Nucleus accumbens (tissue), 56 donors: ENCODE measurements at places on chromosomes 16 and 17.

DNA sequence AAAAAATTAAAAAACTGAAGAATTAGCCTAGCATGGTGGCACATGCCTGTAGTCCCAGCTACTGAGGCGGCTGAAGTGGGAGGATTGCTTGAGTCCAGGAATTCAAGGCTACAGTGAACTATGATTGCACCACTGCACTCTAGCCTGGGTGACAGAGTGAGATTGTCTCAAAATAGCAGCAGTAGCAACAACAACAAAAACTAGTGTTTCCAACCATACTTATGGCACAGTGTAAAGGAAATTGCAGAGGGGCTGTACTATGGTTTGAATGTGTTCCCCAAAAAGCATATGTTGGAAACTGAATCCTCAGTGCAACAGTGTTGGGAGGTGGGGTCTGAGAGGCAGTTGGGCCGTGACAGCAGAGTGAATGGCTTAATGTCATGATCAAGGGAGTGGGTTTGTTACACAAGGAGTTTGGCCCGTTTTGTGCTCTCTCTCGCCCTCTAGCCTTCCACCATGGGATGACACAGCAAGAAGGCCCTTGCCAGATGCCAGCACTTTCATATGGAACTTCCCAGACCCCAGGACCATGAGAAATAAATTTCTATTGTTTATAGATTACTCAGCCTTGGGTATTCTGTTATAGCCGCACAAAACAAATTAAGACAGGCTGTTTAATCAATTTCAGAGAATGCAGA is 70.0 kb downstream of the PGS1 start:
- no peak for DNase-seq

GRCh38 chr16:75494184-75494583 is 1.1 kb downstream of the CHST6 start:
- no peak for DNase-seq

DNA sequence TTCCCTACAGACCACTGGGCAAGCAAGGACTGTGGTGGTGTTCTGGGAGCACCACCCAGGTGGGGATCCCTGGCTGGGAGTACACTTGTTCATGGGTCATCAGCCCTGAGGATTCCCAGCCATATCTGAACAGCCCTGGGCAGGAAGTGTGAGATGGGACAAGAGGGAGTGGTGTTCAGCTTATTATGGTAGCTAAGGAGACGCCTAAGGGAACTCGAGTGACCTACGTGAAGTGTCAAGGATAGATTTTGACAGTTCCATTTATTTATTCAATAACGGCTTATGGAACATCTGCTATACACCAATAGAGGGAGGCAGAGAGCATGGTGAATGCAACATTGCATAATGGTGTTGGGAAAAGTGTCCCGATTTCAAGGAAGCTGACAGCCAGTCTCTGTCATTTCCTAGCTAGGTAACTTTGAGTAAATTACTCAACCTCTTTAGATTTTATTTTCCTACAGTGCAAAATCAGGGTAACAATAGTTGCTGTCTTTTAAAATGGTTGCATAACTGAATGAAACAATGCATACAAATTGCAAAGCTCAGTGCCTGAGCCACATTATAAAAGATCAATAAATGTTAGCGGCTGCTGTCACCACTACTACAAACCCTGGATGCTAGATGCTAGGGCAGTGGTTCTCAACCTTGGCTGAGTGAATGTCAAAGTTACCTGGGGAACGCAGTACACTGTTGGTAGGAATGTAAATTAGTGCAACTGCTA is 534.1 kb downstream of the GRIN2A start:
- DNase-seq, result peak; percentile 16

GRCh38 chr17:33291248-33292200 is 1.6 kb downstream of the ASIC2 start:
- no peak for DNase-seq

DNA sequence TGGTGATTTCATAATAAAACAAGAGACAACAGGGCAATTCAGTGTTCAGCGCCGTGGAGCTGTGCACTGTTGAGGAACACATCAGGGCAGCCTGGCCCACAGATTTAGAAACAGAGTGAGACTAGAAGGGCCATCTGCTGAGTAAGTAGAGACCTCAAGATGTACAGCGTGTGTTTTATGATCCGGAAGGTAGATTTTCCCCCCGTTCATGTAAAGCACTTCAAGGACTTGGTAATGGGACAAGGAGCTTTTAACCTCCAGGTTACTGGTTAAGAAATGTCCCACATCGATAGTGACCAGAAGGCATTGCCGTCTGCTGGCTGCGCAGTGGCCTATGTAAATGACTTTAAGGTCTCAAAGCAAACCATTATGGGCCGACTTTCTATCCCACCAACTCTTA is 1057.7 kb upstream of the EEF2KMT start:
- no peak for DNase-seq

DNA sequence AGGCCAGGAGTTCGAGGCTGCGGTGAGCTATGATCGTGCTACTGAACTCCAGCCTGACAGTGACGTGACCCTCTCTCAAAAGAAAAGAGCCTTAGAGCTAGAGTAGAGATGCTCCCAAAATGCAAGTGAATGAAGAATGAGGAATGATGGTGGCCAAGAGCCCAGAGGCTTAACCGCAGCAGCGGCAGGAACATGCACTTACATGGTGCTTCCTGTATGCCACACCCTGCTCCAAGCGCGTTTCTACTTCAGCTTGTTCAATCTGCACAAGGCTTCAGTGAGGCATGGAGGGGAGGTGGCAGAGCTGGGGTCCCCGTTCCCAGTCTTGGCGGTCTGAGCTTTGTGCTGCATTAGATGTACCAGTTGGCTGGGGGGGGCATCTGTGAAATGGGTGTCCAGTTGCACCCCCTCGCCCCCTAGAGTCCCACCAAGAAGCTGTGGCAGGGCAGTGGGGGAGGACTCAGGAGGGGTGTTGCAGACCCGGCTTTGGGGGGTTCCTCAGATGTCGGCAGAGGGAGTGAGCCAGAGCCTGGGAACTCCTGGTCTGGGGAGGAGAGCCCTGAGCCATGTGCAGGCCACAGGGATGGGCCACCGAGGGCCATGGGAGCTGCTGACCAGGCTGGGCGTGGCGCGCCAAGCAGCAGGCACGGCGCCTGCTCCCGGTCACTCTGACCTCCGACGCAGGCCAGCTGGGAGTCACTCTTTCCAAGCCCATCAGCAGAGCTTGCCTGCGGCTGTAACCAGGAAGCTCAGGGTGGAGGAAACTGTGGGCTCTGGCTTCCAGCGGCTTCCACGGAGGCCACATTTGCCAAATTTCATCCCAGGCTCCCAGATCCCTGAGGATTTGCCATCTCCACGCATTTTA is 260.1 kb downstream of the PARN start:
- DNase-seq, result no peak

DNA sequence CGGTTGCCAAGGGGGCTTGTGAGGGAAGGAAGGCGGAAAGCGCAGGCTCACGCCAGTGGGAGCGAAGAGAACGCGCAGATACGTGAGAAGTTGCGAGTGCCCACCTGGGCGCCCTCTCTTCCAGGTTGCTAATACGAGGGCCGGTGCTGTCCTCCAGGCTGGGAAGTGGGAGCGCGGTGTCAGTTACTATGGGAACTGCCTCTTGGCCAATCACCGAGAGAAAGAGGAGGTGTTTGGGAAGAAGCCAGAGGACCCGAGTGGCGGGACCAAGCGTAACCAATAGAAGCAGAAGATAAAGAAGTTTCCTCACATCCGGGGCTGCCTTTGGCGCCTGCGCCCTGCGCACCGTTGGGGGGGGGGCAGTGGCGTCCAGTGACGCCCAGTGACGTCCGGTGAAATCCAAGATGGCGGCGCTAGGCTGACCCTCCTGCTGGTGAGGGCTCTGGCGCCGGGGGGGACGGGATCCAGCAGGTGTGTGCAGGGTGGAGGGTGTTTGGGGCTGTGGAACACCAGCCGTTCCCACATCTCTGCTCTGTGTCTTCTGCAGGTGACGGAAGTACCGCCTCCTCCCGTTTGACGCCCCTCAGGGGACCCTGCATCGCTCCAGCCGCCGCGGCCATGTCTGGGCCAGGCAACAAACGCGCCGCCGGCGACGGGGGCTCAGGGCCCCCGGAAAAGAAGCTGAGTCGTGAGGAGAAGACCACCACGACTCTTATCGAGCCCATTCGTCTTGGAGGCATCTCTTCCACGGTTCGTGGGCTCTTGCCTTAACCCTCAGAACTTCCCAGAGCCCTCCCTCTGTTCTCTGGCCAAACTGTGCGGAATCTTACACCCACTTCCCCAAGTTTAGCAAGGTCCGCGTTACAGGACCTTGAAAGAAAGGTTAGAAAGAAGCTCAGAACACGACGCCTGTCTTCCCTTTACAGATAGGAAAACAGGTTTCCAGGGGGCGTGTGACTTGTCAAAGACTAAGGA is at the start of the genes CFAP119 and RNF40:
Gene CFAP119, minus strand, starts transcription at position 135 of the 975 bp plus-strand sequence. CDS start 314 bp downstream, outside the sequence.
Gene RNF40, plus strand, starts transcription at position 395 of the 975 bp plus-strand sequence. Its CDS starts 224 bp downstream, at position 619.
- DNase-seq, result peak; percentile 95

- DNase-seq, result no peak
These were observed 22.2 kb downstream of the CLTC start for GRCh38 chr17:59641799-59642484.

- no peak for DNase-seq
These were observed 31.4 kb downstream of the ASGR1 start for GRCh38 chr17:7147772-7148171.

- no peak for DNase-seq
These were observed 95.2 kb upstream of the SEC14L1 start for GRCh38 chr17:77045441-77046041.

GRCh38 chr16:73725156-73725555 is 571.5 kb upstream of the PSMD7 start:
- DNase-seq, result no peak

- DNase-seq, result peak; percentile 70
These were observed 1.2 kb downstream of the GPR142 start for GRCh38 chr17:74368341-74369081.

DNA sequence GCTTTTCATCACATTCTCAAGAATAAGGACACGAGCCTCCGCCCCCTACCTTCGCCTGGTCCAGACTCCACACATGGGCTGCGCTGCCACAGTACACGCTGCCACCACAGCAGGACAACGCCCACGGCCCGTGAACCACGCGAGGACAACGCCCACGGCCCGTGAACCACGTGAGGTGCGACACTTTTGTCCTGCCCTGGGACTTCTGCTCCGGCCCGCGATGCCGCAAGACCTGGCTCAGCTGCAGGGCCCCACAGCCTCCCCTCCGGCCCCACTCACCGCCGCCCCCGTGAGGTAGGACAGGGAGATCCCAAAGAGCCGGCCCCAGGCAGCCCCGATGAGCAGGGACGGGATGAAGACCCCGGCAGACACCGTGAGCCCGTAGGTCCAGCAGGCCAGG is 5.9 kb upstream of the CCDC154 start:
- DNase-seq, result no peak

GRCh38 chr16:25614716-25615265 is 77.0 kb upstream of the HS3ST4 start:
- DNase-seq, result no peak

DNA sequence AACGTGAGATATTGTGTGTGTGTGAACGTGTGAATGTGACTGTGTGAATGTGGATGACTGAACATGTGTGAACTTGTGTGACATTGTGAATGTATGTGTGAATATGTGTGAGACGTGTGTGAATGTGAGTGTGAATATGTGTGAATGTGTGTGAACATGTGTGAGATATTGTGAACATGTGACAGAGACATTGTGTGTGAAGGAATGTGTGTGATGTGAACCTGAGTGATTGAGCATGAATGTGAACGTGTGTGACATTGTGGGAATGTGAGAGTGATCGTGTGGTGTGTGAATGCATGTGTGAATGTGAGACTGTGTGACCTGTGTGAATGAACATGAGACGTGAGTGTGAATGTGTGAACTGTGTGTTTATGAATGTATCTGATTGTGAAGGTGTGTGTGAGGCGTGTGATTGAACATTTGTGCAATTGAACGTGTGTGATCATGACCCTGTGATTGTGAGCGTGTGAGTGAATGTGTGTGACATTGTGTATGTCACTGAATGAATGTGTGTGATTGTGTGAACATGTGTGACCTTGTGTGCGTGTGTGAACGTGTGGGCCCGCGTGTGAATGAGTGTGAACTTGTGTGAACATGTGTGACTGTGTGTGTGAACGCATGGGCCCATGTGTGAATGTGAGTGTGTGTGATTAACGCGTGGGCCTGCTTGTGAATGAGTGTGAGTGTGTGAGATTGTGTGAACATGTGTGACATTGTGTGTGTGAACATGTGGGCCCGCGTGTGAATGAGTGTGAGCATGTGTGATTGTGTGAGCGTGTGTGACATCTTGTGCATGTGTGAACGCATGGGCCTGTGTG is 23.2 kb upstream of the GSE1 start:
- DNase-seq, result no peak

DNA sequence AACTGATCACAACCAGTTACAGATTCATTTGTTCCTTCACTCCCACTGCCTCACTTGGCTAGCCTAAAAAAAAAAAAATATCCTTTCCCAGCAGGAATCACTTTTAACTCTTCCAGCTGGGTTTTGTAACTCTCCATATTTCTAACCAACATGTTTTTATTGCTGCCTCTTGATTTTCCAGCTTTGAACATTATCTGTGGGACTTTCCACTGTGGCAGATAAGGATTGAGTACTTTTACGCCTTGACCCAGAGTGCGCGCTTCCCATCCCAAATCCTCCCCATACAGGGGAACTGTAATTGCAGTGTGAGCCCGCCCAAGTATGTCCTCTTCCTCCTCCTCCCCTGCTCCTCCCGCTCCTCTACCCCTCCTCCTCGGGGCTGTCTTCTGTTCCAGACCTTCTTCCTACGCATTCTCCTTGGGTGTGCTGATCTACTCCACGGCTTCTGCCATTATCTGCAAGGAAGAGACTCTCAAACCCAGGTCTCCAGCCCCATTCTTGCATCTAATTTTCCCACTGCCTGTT is 43.4 kb downstream of the CYB5D2 start:
- DNase-seq, result no peak

GRCh38 chr16:718389-718788 is 2.6 kb upstream of the ANTKMT start:
- DNase-seq, result no peak

DNA sequence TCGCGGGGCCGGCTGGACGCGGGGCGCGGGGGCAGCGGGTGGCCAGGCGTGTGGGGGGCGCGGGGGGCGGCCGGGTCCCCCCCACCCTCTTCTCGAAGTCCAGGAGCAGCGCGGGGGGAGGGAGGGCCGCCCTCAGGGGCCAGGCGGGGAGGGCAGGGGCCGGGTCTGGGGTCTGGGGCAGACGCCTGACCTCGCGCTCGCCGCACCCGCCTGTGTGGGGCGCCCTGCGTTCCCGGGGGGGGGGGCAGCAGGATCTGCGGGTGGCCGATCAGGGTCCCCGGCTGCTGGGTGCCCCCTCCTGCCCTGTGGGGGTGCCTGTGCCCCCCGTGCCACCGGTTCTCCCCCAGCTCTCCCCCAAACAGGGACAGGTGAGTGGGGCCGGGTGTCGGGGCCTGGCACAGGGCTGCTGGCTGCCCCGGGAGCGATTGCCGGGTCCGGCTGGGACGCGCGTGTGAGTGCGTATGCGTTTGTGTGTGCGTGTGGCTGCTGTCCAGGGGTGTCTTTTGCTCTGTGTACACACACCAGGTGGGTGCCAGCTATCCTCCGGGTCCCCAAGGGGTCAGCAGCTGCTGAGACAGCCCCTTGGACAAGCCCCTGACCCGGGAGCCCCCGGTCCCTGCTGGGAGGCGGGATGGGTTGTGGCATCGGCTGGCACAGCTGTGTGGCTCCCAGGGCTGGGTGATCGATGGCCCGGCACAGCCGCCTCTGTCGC is 663 bp downstream of the PRR35 start:
- no peak for DNase-seq

DNA sequence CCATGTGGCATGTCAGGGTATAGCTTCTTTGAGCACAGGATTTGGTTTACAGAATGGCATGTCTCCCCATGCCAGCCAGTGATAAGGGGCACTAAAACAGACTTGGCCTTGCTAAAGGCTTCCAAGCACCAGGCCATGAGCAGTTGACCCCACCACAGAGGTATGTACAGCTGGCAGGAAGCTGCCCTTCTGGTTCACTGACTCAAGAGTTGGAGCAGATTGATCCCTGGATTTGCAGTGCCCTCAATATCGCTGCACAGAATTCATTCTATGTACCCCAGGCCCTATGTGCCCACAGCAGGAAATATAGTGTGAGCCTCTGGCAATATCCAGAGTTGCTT is 24.3 kb downstream of the HLF start:
- no peak for DNase-seq
